NCI-H2081 treated with DMSO at 0.1 percent for 48 hours (cell line): ENCODE measurements at places on chromosomes 1 and 21.

DNA sequence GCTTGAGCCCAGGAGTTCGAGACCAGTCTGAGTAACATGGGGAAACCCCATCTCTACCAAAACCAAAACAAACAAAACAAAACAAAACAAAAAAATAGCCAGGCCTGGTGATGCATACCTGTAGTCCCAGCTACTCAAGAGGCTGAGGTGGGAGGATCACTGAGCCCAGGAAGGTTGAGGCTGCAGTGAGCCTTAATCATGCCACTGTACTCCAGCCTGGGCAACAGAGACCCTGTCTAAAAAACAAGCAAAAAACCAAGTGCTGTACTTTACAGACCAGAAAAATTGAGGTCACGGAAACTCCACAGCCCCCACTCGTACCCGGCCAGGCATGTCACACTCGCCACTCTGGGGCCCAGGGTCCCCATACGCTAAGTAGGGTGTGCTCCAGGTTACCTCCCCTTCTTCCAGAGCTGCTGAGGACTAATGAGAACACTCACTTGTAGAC, 22.9 kb downstream of the ATP2B4 start:
- DNase-seq: no peak

- no peak for DNase-seq
Observed at GRCh38 chr1:151147665-151148064, 1.2 kb upstream of the SEMA6C start.

- no peak for DNase-seq
Observed at GRCh38 chr1:24720152-24720551, 25.1 kb upstream of the CLIC4 start.

- DNase-seq: no peak
Observed at GRCh38 chr1:219179293-219179692, 5.6 kb downstream of the LYPLAL1 start.

GRCh38 chr1:202831906-202832305, 21.2 kb downstream of the PCAT6 start:
- no peak for DNase-seq

DNA sequence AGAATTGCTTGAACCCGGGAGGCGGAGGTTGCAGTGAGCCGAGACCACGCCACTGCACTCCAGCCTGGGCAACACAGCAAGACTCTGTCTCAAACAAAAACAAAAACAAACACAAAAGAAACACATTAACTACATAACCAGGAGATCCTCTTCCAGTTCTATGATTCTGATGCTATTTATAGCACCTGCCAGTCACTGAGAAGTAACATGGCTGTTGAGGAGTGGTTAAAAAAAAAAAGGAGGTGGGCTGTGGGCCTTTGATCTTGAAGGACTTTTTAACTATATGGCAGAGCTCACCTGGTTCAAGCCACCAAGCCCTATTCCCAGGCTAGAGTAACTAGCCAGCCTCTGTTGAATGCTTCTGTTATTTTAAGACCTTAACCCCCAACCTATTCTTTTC, 148.8 kb downstream of the ZBTB18 start:
- no peak for DNase-seq

- DNase-seq: no peak
Observed at GRCh38 chr1:201514466-201514865, 7.5 kb upstream of the CSRP1 start.
